ENCODE measurements at places on chromosomes 1 and 21.

DNA sequence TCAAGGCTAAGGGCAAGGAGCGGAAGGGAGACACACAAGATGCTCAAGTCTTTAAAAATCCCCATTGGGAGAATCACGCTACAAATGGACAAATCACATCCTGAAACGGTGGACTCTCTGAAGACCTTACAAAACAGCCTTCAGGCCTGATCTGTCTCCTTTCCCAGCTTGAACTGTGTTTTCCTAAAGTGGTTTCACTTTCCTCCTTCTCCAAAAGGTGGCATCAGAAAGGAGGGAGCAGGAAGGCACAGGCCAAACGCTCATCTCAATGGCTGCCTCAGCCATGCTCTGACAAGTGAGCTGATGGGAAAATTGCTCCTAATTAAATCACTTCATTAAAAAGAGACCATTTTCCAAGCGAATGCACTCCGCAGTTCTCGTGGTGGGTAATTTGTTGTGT, 47.7 kb downstream of the UTP25 start:
- DNase-seq: peak; percentile 33

- DNase-seq: peak; percentile 68
Observed at GRCh38 chr1:91827087-91827458, 58.9 kb downstream of the TGFBR3 start.

DNA sequence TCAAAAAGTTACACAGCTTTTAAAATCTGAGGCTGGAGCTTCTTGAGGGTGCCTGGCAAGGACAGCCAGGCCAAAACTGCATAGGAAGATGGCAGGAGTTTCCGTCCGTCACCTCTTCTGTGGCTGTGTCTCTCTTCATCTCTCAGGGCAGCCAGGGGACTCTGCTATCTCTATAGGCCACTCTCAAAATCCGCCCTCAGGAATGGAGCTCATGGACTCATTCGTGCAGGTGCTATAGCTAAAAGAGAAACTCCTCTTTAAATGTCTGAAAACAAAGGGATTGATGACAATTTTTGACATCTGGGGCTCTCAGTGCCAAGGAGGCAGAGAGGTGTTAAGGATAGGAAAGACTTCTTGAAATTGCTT, 27.2 kb downstream of the OVAAL start:
- DNase-seq: no peak

GRCh38 chr1:4596486-4596885, 57.9 kb upstream of the AJAP1 start:
- DNase-seq: no peak

GRCh38 chr1:162704673-162705424, 72.6 kb downstream of the DDR2 start:
- DNase-seq: no peak

GRCh38 chr1:86596741-86597290, 49.9 kb downstream of the CLCA4 start:
- no peak for DNase-seq

GRCh38 chr1:176648556-176648955, 185.6 kb downstream of the PAPPA2 start:
- DNase-seq: no peak

- DNase-seq: no peak
Observed at GRCh38 chr1:235239851-235240250, 78.8 kb upstream of the RBM34 start.

- DNase-seq: no peak
Observed at GRCh38 chr21:29920938-29921337, 18.9 kb downstream of the GRIK1 start.

DNA sequence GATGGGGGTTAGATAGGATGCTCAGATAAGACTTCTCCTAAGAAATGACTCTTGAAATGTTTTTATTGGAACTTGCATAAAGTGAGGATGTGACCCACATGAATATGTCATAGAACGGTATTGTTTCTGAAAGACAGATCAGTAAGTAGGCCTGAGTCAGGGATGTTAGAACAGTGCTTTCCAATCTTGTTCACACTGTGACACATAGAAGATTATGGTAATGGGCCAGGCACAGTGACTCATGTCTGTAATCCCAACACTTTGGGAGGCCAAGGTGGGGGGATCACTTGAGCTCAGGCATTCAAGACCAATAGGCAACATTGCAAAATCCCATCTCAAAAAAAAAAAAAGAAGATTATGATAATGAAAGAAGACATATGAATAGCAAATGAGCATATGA, 32.9 kb downstream of the FMO4 start:
- no peak for DNase-seq

- no peak for DNase-seq
Observed at GRCh38 chr1:192343344-192343743, 26.6 kb downstream of the RGS21 start.

DNA sequence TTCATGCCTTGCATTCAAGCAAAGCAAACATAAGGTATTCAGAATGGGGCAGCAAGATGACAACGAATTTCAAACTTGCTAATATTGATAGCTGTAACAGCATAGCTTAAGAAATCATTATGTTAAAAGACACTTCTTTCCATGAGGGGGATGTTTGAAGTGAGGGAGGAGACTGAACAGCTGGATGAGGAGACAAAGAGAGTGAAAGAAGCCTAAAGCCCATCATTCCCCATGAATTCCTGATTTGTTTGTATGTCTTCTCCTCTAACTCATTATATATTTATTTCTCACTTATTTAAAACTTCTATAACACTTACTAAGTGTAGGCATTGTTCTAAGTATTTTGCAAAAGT, 125.2 kb upstream of the PBX1 start:
- DNase-seq: no peak

DNA sequence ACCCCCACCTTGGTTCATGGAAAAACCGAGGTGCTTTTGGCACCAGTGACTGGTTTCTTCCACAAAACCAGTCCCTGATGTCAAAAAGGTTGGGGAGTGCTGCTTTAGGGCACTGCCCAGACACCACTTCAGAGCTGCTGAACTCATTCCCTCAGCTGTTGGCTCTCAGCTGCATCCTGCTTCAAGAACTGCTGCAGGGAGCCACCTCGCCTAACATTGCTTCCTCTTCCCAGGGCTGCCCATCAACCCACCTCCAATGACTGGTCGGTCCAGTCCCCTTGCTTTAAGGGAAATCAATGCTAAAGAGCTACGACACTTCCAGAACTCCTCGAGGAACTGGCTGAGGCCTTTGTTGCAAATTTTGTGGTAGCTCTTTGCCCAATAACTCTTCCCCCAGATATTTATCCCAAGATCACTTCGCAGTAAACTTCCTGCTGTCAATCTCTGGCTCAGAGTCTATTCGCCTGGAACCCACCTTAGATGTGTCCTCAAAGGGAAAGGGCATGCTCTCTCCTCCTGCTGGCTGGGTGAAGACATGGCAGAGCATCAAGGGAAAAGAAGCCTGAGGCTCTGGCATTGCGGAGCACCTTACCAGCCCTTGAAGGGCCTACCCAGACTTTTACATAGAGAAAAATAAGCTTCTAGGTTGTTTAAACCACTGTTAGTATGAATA, 29.0 kb downstream of the C1orf52 start:
- no peak for DNase-seq

GRCh38 chr1:165055581-165055980, 300.9 kb downstream of the LMX1A start:
- no peak for DNase-seq

- no peak for DNase-seq
Observed at GRCh38 chr1:51912881-51913280, 34.4 kb upstream of the NRDC start.

DNA sequence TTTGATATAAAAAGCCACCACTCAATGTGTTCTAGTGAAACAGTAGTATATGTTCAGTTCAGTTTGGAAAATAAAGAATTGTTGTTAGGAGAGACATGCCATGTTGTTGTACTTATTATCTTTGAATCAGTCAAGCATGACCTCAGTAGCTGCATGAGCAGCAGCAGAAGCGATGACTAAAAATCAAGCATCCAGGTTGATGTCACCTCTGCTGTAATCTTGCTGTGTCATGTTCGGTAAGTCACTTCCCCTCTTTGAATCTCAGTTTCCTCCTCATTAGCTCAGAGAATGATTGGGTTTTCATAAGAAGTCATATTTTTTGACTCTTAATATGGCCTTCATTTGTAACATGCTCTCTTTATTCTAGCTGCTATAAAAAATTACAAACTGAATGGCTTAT, 428.4 kb upstream of the B3GALT2 start:
- no peak for DNase-seq

DNA sequence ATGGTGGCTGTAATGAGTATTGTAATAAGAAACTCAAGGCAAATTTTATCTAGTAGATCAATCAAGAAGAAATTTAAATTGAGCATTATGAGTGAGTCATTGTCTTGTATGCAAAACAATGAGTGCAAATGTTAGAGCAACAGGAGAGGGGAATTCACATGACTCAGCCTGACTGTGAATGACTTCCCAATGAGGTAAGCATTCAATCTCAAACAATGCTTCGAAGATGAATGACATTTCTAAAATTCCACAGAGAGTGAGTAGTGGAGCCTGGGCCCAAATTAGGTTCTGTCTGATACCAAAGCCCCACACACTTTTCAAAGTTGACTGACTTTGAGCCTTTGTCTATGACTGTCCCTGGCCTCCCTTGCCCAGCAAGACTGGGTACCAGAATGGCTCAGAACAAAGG, 738.0 kb downstream of the PTPRU start:
- no peak for DNase-seq

DNA sequence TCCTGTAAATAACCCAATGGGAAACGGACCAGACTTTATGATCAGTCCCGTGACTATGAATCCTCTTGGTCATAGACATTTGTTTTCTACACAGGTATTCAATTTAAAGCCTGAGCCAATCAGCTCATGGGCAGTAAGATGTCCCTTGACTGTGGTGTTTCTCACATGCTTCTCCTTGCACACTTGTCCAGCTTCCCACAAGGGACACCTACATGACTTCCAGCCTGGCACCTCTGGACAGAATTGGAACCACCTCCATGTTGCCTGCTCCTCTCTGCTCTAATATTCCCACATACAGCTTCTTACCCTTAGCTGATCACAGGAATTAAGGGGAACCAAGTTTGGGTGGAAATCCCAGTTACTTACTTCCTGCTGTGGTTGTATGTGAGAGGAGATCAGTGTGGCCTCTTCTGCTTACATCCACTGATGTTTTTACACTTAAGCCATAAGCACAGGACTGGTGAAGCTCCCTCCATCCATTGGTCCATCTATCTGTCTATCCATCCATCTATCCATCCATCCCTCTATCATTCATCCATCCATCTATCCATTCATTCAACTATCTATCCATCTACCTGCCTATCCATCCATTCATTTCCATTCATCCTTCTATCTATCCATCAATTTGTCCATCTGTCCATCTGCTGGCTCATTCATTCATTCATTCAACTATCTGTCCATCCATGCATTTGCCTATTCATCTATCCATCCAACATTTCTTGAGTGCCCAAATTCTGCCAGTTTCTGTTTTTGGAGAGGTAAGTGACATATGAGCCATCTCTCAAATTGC, 16.4 kb downstream of the RUNX1 start:
- DNase-seq: no peak

- DNase-seq: no peak
Observed at GRCh38 chr1:68142461-68142860, 89.9 kb downstream of the WLS start.

DNA sequence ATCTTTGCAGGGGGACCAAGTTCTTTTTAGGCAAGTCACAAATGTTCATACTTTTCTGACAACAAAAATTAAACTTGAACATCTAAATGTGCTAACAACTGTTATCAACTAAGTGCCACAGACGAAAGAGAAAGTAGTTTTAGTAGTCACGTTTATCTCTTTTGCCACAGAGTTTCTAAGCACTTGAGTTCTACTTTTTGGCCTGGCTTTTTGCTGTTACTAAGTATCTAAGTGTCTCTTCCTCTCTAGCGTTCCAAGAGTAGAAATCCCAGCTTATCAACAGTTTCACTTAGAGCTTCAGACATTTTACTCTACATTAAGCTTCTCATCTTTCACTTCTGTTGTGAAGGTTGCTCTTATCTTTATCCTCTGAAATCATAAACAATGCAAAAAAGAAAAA, 34.2 kb downstream of the GATAD2B start:
- DNase-seq: no peak

GRCh38 chr1:196677781-196678509, 26.1 kb downstream of the CFH start:
- no peak for DNase-seq
